ENCODE measurements at places on chromosomes 7 and 10. TPM values are rescaled to one million over a fixed set of nuclear protein-coding genes. Genes with fewer than 3 reads are reported as not detected.

The PDLIM1 gene
- total RNA-seq, result 193 TPM

The EMX2 gene
- not detected for total RNA-seq

The INMT gene
- 3.2 TPM for total RNA-seq

The AKR1C8 gene
- total RNA-seq, result 0.53 TPM

The OR2A42 gene
- total RNA-seq, result not detected

The PPP1R9A gene
- 11.0 TPM for total RNA-seq

The GSTO1 gene
- total RNA-seq, result 46.4 TPM

DNA sequence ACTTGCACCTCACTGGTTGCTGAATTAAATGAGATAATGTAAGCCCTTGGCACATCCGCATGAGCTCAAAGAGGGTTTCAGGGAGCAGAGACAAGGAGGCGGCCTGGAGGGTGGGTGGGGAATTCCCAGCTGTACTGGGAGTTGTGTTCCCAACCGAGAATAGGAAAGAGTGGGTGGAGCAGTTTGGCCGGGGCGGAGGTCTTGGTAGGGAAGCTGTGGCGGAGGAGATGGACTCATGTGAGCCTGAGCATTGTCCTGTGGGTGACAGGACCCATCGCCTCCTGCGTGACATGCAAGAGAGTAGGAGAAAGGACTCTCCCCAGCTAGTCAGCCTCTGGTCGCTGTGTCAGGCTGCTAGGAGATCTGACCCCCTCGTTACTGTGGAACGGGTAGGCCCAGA is 41.0 kb upstream of the SAMD8 start:
- no peak overlapping the region for H3K27ac ChIP-seq
- no peak for DNase-seq
- H3K4me3 ChIP-seq, result no peak overlapping the region
- no peaks in the 10 kb centered on the region for H3K27me3 ChIP-seq

GRCh38 chr7:43648473-43649406 is 65.8 kb downstream of the STK17A start:
- H3K27ac ChIP-seq, result peak overlapping the region; percentile 93
- no peaks in the 10 kb centered on the region for H3K27me3 ChIP-seq
- no peaks in the 10 kb centered on the region for H3K36me3 ChIP-seq

DNA sequence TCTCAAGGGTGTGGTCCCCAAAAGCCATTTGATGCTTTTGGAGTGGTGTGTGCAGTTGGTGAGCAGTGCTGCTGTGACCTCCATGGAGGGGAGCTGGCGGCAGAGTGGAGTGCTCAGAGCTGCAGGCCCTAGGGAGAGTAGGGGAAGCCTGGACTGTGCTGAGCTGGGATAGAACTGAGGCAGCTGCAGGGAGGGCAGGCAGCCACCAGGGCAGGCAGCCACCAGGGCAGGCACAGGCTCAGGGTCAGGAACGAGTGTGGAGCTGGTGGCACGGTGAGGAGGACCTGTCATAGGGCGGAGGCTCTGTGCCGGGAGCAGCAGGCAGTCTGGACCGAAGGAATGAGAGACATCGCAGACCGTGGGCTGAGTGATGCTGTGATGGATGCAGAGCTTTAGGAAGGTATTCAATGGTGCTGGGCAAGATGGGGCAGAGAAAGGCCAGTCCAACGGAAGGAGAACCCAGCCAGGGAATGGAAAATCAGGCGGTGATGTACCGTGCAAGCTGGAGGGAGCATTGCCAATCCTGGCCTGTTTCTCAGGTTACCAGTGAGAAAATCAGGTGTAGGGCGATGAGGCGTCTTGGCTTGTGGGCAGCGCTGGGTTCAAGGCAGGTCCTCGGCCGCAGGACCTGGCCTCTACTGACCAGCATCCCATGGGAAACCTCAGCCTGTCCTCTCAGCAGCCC is 152.6 kb downstream of the CAMK1D start:
- no peak overlapping the region for H3K27ac ChIP-seq
- H3K36me3 ChIP-seq, result no peaks in the 10 kb centered on the region
- no peaks in the 10 kb centered on the region for H3K27me3 ChIP-seq
- DNase-seq, result no peak
- H3K4me3 ChIP-seq, result no peak overlapping the region

DNA sequence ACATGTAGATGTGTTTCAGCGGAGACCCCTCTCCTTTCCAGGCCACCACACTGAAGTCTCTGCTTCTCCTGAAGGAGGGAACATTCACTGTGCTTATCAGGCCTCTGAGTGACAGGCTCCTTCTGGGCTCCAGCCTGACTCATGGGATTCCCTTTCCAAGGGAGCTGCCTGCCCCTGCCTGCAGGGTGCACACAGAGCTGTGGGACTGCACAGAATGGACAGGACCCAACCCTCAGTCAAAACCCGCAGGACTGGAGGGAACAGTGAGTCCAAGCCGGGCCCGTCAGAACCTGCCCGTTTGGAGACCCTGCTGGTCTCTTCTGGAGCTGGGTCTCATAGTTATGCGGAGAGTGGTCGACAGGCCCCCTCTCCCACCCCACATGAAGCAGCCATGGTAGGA is 32.6 kb downstream of the PLAC9 start:
- H3K4me1 ChIP-seq, result peaks cover 10% of the 10 kb centered on the region
- H3K27ac ChIP-seq, result peak overlapping the region; percentile 82
- no peak overlapping the region for H3K4me3 ChIP-seq

GRCh38 chr10:78178940-78179339 is 145.3 kb downstream of the RPS24 start:
- no peak overlapping the region for H3K4me3 ChIP-seq
- no peak for DNase-seq
- no peaks in the 10 kb centered on the region for H3K27me3 ChIP-seq
- H3K27ac ChIP-seq, result no peak overlapping the region
- H3K4me1 ChIP-seq, result no peaks in the 10 kb centered on the region

DNA sequence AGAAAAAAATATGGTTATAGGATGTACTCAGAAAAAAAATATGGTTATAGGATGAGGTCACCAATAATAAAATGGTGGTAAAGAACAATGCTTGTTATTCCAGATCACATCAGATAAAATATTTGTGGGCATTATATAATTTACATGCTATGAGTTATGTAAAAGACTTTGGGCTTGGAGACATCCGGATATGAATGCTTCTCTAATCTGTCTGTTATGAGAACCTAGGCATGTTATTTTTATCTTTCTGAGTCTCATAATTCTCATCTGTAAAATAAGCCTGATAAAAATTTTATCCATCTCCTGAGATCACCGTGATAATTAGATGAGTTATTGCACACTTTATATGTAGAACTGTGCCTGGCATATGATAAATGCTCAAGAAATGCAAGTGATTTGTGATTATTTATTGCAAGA is 37.8 kb downstream of the DKK1 start:
- no peak overlapping the region for H3K27ac ChIP-seq
- H3K4me1 ChIP-seq, result no peaks in the 10 kb centered on the region
- no peak overlapping the region for H3K4me3 ChIP-seq
- no peaks in the 10 kb centered on the region for H3K27me3 ChIP-seq
- H3K36me3 ChIP-seq, result no peaks in the 10 kb centered on the region

- H3K36me3 ChIP-seq, result no peaks in the 10 kb centered on the region
- DNase-seq, result no peak
- no peak overlapping the region for H3K27ac ChIP-seq
- H3K27me3 ChIP-seq, result no peaks in the 10 kb centered on the region
- H3K4me3 ChIP-seq, result no peak overlapping the region
Observed at GRCh38 chr10:118145256-118145655, 98.5 kb upstream of the RAB11FIP2 start.

- H3K4me3 ChIP-seq, result no peak overlapping the region
- no peaks in the 10 kb centered on the region for H3K36me3 ChIP-seq
- no peak overlapping the region for H3K27ac ChIP-seq
- DNase-seq, result no peak
- H3K27me3 ChIP-seq, result no peaks in the 10 kb centered on the region
Observed at GRCh38 chr10:21388589-21388988, 136.9 kb downstream of the SKIDA1 start.

DNA sequence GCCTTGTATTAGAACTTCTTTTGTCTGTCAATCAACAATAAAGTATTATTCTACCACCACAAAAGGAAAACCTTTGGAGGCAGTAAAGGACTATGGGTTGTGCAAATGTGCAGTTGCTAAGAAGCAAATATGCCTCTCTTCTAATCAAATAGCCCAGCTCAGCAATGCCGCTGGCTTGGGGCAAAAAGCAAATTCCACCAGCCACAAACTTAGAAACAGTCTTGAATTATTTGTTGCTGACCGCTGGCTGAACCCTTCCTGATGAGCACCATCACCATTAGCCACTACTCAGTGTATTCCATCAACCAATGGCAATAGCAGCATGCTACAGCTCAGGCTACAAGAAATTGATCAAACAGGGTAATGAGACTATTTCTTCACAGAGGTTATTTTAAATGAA is 51.0 kb downstream of the SKAP2 start:
- H3K27ac ChIP-seq, result no peak overlapping the region
- no peaks in the 10 kb centered on the region for H3K36me3 ChIP-seq
- no peak for DNase-seq

GRCh38 chr7:45215601-45216062 is 58.0 kb downstream of the RAMP3 start:
- DNase-seq, result no peak
- H3K27ac ChIP-seq, result no peak overlapping the region
- no peak overlapping the region for H3K4me3 ChIP-seq
- no peaks in the 10 kb centered on the region for H3K4me1 ChIP-seq
- H3K27me3 ChIP-seq, result no peaks in the 10 kb centered on the region

DNA sequence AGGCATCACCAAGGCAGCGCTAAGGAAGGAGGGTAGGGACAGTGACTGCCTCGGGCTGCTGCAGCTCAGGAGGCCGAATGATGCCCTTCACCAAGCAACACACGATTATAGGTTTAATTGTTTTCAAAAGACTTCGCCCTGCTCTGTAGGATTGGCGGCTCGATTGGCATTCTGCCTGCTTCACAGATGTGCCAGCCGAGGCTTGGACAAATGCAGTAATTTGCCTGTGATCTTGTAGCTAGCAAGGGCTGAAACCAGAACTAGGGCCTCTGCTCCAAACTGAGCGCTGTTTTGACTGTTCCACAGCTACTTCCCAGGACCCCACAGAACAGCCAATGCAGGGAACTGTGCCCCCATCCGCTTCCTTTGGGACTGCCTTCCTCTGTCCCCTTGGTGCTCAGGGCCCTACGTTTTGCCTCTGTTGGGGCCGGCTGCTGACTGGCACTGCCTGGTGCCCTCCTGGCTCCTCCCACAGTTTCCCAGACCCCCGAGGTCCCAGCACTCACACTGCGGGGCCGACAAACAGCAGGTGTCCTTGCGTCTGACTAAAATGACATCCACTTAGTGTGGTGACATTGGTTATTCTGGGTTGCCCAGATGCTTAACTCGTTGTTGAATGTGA is 62.6 kb upstream of the EN2 start:
- H3K27ac ChIP-seq, result no peak overlapping the region
- H3K4me3 ChIP-seq, result no peak overlapping the region
- no peaks in the 10 kb centered on the region for H3K36me3 ChIP-seq
- no peak for DNase-seq

GRCh38 chr10:79440281-79440680 is 5.1 kb downstream of the ZCCHC24 start:
- H3K36me3 ChIP-seq, result no peaks in the 10 kb centered on the region
- no peak overlapping the region for H3K4me3 ChIP-seq
- DNase-seq, result no peak
- no peaks in the 10 kb centered on the region for H3K4me1 ChIP-seq
- no peak overlapping the region for H3K27ac ChIP-seq
- H3K27me3 ChIP-seq, result no peaks in the 10 kb centered on the region

DNA sequence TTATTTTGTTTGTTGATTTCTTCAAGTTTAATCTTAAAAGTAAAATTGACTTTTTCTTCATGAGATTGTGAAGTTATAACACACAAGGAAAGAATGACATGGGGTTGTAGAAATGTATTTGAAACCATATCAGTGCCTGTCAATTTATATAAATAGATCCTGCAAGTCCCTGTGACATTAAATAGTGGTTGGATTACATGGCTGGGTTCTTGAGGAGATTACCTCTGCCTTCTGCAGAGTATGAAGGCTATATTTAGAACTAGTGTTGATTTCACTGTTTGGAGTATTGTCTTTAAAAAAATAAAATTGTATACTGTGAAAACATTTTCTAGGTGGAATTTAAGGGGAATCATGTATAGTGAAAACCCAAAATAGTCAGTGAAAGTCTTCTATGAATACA is 385.8 kb upstream of the SMIM30 start:
- no peaks in the 10 kb centered on the region for H3K27me3 ChIP-seq
- H3K4me1 ChIP-seq, result no peaks in the 10 kb centered on the region
- no peak for DNase-seq
- no peak overlapping the region for H3K27ac ChIP-seq
- H3K4me3 ChIP-seq, result no peak overlapping the region

Data from Peyer's patch (tissue), 4 donors.